ENCODE measurements at places on chromosomes 7 and 10.

- DNase-seq, result peak; percentile 80
Measured at GRCh38 chr7:150514748-150515222, at the start of gene GIMAP7. GIMAP7 (plus strand) TSS chr7:150514872; CDS start chr7:150519975, 5,103 bp downstream.

DNA sequence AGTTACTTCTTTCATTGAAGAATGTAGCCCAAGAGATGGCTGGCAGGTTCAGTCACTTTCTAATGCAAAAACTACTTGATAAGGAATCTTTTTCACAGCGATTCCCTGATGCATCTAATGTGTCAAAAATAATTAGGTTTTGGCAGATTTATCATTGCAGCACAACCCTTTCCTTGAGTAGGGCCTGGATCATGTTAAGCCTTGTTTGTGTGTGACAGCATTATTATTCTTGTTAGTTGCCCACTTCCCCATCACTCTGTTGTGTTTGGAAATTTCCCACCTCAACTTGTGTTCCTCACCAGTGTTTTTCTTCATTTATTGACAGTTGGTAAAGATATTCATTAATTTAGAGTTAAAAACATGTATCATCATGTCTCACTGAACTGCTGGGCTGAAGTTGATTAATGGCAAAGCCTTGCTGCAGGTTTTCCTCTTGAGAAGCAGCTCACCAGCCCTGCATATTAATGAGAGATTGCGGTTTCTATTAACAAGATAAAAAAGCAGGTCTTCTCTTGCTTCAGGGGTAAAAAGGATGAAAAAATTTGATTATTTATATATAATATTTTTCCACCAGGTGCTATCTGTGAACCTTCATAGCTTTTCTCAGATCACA lies 233.3 kb upstream of the MDFIC start:
- no peak for DNase-seq

GRCh38 chr7:27202018-27202861 lies 2.3 kb upstream of the HOXA13 start:
- no peak for DNase-seq

- DNase-seq, result no peak
Measured at GRCh38 chr7:68601826-68602225, 996.4 kb upstream of the AUTS2 start.

GRCh38 chr7:83096065-83096580 lies 66.6 kb downstream of the PCLO start:
- DNase-seq, result no peak

All from activated T-cell treated with anti-CD3 and anti-CD28 coated beads, Interleukin-2, amount 50 U/mL, for 24 hours (primary cell).